ENCODE measurements at places on chromosomes 7 and 10.

DNA sequence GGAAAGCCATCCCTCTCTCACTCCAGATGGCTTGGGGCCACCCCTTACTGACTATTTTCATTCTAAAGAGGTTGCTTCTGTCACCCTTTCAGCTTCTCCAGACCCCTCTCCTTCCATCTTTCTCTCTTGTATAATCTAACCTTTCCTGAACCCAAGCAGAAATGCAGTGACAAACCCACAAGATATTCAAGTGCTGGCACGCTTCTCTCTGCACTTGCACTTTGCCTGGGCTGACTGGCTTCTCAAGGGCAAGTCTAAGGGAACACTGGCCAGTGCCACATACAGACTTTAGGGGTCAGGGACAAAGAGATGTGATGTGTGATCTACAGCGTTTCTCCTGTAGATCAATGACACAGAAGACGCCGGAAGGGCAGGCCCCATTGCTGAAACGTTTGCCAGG is 150.4 kb upstream of the LANCL2 start:
- DNase-seq: no peak

GRCh38 chr10:106224676-106225075 is 939.8 kb downstream of the SORCS1 start:
- no peak for DNase-seq

- peak; percentile 76 for DNase-seq
These were observed 124.0 kb downstream of the TMEM130 start for GRCh38 chr7:98745722-98746318.

GRCh38 chr7:27248427-27248806 is 5.8 kb downstream of the EVX1 start:
- no peak for DNase-seq

- DNase-seq: no peak
These were observed 255.2 kb downstream of the SNX13 start for GRCh38 chr7:17685141-17685540.

DNA sequence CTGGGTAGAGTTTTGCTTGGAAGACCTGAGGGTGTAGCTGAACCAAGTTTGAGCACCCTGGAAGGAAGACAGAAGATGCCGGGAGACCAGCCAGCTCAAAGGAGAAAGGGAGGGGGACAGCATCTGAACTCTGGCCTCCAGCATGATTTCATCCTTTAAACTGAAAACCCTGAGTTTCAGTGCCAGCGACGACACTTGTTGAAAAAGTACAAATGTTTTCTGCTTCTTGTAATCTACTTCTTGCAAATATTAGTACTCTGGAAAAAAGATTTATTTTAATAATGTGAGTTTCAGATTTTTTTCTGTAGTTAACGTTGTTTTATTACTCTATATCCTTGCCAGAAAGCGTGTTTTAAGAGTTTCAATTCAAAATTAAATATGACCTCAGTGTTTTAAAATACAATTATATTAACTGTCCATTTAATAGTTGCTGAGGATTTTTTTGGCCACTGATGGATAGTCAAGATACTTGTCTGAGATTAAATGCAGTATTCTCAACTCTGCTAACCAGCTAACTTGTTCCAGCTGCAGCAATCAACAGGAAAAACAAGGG is 227.7 kb downstream of the MGMT start:
- DNase-seq: peak; percentile 89

DNA sequence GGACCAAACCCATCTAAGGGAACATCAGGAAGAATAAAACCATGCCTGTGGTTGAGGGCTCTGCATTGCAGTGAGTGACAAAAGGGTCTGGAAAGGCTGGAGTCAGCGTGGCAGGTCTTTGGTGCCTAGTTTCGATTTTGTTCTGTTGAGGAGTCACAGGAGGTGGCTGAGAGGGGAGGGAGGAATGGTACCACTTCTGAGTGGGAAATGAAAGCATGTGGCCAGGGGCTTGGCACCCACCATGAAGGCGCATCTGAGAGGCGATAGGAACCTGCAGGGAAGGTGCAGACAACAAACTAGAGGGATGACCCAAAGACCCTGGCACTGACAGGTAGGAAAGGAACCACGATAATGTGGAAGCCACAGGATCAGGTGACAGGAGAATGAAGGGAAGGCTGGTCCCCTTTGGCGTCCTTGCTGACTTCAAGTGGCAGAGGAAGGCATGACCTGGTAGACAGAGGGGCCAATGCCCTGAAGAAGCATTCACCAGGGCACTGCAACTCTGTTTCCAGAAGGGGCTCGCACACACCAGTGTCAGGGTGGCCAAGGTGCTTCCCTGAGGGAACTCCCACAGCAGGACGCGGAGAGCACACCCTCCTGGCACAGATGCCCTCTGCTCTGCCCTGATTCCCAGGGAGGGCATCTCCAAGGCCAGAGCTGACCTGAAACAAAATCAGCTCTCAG is 41.7 kb downstream of the HIPK2 start:
- no peak for DNase-seq

GRCh38 chr7:43509906-43510305 is 73.0 kb upstream of the STK17A start:
- no peak for DNase-seq

GRCh38 chr7:100493476-100494264 is 9.9 kb downstream of the NYAP1 start:
- no peak for DNase-seq

GRCh38 chr7:128734890-128735289 is 4.3 kb upstream of the CALU start:
- DNase-seq: no peak

- no peak for DNase-seq
These were observed 1127.7 kb downstream of the REEP3 start for GRCh38 chr10:64648915-64649314.

DNA sequence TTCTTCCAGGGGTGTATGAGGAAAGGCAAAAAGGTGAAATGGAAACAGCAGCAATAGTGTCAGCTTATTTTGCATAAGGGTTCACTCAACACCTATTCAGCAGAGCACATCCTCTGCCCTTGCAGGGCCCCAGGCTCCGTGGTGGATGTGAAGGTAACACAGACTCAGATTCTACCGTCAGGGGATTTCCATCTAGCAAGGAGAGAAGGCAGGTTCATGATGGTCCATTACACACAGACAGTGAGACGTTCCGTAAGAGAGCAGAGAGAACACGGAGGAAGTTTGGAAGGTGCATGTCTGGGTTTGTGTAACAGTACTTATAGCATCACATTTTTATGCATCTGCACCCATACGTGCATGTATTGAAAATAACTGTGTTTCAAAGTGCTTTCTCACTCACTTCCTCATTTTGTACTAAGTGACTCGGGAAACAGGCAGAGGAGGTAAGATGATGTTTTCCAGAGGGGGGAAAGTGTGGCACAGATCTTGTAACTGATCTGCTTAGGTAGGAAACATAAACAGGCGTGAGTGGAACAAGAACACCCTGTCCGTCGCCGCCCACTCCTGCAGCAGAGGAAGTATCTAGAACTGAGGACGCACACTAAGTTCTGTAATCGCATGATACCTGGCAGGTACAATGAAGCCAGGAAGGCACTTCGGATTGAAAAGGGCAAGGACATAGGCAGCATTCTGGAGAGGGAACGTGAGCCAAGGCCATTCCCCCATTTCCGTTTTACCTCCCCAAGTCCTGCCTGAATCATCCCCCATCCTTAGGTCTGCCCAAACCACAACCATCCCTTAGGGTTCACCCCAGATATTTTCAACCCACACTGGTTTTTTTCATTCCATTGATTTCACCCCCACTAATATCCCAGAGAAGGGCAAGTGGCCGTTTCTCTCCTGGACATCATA is 1.0 kb upstream of the ENO4 start:
- no peak for DNase-seq

DNA sequence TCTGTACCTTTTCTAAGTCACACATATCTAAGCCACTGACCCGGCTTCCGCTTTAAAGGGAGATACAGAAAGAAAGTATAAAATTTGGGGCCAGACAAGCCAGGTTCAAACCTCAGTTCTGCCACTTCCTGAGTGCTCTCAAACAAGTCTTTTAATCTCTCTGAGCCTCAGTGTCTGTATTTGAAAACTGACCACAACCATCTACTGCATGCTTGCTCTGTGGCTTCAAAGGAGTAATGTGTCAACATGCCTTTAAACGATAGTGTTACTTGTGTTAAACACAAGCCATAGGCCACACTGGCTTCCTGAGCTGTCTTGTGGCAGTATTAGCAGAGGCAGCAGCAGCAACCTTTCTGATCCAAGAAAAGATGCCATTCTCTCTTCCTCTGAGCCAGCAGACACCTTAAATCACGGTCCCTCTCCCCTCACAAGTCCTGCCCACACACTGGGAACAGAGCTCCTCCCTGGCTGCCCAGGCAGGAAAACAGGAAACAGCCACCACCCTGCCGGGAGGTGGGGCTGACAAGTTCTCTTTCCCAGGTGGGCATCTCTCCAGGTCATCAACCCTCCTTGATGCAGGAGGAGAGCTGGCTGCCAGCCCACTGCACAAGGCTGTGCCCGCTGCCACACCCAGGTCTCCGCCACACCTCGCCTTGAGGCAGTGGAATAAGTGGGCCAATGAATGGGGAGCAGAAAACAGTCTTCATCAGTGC is 10.7 kb downstream of the HIP1 start:
- DNase-seq: no peak

DNA sequence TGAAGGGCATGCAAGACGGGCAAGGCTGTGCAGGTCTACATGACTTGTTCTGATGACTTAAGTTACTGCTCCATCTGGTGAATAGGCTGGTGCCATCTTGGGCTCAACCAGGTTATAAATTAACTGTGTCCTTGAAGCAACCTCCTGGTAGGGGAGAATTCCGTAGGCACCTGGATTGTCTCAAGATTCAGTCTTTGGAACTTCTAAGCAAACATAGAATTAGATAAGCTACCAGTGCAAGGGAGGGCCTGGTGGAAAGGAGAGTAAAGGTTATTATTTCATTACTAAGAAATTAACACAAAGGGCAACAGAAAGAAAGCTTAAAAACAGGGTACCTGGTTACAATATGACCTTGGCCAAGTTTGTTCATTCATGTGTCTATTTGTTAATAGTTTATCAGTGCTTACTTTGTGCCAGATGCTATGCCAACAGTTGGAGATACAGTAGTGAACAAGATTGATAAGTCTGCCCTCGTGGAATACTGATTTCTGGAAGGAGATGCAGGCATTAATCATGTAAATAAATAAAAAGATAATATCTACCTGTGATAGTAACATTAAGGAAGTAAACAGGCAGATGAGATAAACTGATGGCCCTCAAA is 107.0 kb upstream of the PALS2 start:
- no peak for DNase-seq

GRCh38 chr10:133166504-133166827 is 6.4 kb downstream of the KNDC1 start:
- no peak for DNase-seq

DNA sequence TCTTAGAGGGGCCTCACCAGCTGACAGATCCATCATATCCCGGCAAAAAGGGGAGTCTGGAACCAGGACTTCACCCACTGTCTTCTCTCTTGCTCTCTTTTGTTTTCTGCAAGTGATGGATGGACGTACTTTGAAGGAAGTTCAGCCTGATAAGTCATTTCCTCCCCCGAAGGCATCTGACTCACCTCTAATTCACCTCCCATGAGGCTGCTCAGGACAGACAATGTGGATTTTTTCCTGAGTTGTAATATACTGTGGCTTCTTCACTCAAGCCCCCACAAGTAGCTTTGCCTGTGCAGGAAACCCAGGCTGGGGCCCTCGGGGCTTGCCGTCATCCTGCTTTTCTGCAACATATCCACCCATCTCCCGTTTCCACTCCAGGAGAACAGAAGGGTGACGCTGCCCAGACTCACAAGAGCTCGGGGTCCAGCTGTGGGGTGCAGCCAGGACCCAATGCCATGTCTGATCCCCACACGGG is 70.4 kb downstream of the ASB13 start:
- no peak for DNase-seq

GRCh38 chr7:20299145-20299544 is 31.6 kb upstream of the ITGB8 start:
- DNase-seq: no peak

DNA sequence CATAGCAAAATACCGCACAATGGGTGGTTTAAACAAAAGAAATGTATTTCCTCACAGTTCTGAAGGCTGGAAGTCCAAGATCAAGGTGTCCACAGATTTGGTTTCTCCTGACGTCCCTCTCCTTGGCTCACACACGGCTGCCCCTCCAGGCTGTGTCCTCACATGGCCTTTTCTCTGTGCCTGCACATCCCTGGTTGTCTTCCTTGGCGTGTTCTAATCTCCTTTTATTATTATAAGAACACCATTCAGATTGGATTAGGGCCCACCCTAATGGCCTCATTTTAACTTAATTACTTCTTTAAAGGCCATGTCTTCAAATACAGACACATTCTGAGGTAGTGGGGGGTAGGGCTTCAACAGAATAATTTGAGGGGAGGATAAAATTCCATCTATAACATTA is 87.9 kb downstream of the FZD1 start:
- no peak for DNase-seq

GRCh38 chr10:123270221-123270620 is 116.0 kb downstream of the BUB3 start:
- no peak for DNase-seq

DNA sequence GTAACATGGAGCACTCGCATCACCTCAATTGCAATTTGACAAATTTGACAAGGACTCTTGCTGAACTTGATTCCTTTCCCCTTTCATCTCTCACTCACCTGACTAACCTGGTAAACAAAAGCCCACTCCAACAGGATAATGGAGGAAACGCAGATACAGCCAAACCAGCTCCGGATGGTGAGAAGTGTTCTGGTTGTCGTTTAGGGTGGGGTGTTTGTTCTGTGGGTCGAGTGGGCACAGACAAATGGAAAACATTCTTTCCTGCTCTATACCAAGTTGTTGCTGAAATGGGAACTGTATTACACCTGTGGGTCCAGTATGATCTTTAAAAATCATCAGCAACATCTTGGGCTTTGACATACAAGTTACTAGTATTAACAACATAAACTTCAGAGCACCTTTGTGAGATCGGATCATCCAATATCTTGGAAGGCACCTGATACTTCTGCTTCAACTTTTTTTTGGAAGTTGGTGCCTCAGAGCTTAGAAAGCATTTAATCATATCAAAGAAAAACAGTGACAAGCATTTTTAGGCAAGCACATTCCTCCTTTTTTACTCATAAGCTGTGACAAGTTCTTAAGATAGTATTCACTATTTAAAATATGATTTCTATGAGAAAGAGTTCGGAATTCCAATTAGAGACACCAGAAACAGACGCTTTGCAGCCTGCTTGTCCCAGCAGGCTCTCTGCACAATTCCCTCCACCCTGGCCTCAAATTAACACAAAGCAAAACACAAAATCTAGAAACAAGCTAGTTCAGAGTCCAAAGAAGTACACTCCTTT is 58.1 kb downstream of the CCDC186 start:
- no peak for DNase-seq

- no peak for DNase-seq
These were observed 23.5 kb downstream of the ABLIM1 start for GRCh38 chr10:114634609-114634979.

DNA sequence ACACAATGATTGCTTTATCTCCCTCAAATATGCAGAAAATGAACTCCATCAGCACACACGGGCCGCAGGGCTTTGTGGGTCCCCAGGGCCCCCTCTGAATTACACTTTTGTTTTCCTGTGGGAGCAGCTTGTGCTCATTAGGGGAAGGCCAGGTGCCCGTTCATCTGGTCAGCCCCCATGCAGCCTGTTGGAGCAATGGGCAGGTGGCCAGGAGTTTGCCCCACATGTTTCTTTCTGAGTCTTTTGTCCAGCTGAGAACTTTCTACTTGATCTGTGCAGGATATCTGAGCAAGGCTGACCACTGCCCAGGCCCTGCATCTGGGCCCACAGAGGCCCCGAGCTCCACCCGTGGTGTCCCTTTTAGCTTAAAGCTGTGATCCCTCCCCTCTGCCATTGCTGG is 105.3 kb upstream of the FAM20C start:
- DNase-seq: peak; percentile 45

All from left forelimb (tissue), 1 donor.